ENCODE measurements at places on chromosomes 5 and 9.

DNA sequence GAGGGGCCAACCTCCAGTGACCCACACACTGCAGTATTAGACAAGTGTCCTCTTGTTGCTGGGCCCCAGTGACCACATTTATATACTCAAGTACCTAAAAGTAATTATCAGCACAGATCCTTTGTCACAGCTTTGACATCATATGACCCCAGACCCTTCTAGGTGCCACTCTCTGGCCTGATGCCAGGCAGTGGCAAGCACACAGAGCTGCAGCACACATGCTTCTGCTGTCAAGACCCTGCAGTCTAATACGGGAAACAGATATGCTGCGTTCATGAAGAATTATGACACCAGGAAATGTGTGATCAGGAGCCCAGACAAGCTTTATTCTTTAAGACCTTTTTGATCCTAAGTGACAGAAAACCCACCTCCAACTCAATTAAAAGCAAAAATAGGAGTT is 63.8 kb upstream of the AFAP1L1 start:
- no peak for DNase-seq

- DNase-seq = no peak
These were observed 15.8 kb upstream of the LCP2 start for GRCh38 chr5:170313344-170313743.

DNA sequence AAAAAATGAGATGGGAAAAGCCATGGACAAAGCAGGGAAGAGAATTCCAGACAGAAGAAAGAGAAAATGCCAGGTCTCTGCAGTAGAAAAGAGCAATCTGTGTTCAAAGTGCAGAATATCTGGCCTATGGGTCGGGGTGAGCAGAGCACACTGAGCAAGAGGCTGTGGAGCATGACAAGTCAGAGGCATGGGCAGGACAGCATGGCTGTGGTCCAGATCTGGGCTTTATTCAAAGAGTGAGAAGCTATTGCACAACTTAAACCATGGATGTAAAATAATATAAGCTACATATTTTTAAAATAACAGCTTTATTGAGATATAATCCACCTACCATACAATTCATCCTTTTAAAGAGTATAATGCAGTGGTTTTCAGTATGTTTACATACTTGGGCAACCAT is 133.1 kb upstream of the SPDL1 start:
- no peak for DNase-seq

GRCh38 chr5:100667161-100667630 is 132.0 kb downstream of the FAM174A start:
- no peak for DNase-seq

GRCh38 chr9:94611638-94612068 is 18.0 kb upstream of the FBP2 start:
- DNase-seq = no peak

DNA sequence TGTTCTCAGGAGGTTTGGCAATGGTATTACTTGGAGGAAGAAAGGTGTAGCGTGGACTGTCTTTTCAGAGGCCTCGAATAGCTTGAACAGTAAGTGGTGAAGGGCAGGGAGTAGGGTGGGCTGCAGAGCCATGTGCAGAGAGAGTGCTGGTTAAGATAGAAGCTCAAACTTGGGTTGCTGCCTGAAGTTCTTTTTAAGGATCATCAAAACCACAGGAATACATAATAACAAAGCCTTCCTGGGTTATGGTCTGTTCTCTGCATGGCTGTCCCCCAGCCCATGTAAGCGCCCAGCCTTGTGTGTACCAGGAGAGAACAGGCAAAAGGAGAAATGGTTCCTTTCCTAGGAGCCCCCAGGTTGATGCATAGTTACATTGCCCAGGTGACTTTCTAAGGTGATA is 43.9 kb downstream of the RCL1 start:
- no peak for DNase-seq

DNA sequence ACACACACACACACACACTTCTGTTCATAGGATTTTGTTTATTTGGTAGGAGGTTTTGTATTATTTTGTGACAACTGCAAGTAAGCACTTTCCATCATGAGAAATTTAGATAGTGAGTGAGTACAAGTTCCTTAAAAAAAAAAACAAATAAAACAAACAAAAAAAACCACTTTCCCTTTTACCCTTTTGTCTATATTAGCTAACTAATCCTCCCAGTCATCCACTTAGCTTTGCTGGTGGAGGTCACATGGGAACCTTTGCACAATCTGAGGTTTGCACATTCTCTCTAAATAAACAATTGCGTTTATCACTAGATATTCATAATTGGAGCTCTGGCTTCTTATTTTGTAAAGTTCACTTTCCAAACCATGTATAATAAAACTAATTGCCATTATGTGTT is 6.8 kb downstream of the ITGA1 start:
- no peak for DNase-seq

- no peak for DNase-seq
These were observed 30.7 kb downstream of the NFIB start for GRCh38 chr9:14283276-14283675.

DNA sequence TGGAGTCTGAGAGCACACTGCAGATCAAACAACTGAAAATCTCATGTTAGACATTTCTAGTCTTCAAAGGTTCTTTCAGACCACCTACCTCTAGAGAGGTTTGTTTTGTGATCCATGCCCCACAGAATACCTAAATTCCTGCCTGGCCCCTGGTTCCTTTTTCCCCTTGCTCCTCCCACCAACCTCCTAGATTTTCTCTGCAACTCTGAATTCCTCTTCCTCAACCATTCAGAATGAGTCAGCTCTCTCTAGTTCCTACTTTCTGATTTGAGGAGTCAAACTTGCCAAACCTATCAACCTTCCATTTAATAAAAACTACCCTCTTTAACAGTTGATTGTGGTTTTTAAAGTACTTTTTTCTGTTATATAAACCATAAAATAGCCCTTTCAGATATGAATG is 83.2 kb upstream of the ZNF462 start:
- no peak for DNase-seq

- DNase-seq = no peak
These were observed 13.6 kb downstream of the ARRDC3 start for GRCh38 chr5:91369480-91369879.

GRCh38 chr9:92165484-92165883 is 50.3 kb upstream of the SPTLC1 start:
- DNase-seq = no peak

DNA sequence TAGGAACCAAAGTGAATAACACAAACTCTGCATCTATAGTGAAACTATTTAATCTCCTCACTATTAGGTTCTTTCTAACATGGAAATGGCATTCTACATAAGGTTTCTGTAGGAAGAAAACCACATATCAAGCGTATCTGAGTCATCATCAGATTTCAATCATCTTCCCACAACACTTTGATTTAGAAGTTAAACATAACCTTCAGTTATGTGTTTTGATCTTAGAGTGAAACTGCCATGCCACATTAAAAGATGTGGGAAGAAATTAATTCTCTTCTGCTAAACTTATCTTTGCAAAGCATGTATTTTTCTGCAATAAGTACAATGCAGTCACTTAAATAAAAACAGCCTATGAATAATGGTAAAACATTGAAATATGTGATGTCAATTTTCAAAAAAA is 55.0 kb downstream of the MEF2C start:
- no peak for DNase-seq

DNA sequence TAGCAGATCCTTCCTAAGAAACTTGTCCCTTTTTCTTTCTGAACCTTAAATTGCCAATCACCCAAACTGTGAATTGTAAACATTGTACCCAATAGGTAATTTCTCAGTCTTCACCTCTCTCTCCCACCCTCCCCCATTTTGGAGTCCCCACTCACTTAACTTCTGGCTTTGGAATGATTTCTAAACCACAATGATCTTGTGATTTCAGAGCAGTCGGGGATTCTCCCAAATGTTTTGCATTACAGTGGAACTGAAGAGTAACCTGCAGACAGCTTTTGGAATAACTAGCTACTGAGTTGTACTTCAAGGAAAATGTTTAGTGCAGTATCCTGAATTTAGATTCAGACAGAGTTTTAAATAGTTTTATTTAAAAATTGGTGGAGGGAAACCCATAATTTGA is 19.2 kb downstream of the SLC27A6 start:
- DNase-seq = no peak

DNA sequence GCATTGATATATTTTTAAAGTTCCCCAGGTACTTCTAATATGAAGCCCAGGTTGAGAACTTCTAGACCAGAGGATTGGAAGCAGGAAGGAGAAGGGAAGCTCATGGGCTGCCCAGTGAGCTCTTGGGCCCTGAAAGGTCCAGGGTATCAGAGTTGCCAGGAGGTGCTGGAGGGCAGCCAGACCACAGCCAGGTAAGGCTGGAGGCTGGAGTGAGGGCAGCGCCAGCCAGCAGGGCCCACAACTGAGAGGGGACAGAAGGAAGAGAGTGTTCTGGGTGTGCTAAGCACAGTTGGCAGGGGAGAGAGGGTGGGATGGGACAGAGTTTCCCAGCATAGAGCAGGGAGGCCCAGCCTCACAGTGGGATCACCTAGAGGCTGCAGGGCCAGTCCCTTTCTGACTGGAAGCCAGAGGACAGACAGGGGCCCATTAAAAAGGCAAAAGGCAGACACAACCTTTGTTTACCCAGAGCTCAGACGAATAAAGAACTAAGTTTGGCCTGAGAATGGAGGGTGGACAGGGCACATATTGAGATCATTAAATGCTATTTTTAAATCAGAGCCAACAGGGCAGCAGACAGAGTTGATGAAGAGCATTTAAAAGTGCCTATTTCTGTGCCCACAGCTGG is 94.9 kb downstream of the PDE8B start:
- DNase-seq = no peak

- no peak for DNase-seq
These were observed 39.1 kb upstream of the UGT3A2 start for GRCh38 chr5:36105819-36106218.

GRCh38 chr5:153831973-153832372 is 206.7 kb downstream of the FAM114A2 start:
- no peak for DNase-seq

DNA sequence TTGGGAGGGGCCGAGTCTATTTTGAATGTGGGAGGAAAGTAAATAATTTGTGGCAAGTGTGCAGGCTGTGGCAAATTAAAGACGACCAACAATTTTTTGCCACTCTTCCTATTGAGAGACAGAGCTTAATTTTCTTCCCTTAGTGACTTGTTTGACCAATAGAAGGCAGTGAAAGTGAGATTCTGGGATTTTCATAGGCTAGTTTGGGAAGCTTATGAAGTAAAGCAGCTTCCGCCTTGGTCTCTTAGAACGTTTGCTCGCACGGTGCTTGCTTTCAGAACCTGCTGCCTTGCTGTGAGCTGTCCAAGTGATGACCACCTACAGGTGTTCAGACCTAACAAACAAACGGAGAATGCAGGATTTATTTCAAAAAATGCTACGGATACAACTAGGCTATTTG is 6.7 kb upstream of the OR1N2 start:
- no peak for DNase-seq

DNA sequence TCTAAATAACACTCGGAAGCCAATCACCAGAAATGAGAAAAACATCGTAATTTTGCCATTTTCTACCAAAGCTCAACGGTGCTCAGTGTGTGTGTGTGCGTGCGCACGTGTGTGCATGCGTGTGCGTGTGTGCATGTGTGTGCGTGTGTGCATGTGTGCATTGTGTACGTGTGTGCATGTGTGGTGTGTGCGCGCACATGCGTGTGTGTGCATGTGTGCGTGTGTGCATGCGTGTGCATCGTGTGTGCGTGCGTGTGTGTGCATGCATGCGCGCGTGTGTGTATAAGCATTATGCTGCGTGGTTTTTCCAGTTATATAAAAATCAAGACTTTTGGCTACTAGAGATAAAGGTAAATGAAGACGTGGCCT is 165.0 kb downstream of the DAB2IP start:
- DNase-seq = no peak

- no peak for DNase-seq
These were observed 8.1 kb upstream of the MOB3B start for GRCh38 chr9:27537756-27538155.

- no peak for DNase-seq
These were observed 142.5 kb downstream of the DENND1A start for GRCh38 chr9:123787416-123787815.

DNA sequence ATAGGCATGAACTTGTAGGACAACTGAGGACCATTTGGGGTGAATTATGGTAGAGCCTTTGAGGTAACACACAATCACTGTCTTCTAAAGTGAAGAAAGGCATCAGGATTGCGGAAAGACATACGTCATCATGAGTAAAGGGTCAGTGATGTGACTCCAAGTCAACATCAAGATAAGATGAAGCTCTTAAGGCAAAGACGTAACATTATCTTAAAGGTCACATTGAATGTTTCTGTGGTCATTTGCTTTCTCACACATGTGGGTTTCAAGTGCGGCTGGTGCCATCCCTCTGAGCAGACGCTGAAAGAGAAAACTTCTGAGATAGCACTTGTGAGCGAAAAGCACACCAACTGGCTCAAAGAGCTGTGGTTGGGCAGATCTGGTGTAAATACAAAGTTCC is 63.3 kb upstream of the GRAMD2B start:
- DNase-seq = no peak

GRCh38 chr5:82702046-82702445 is 375.1 kb downstream of the TMEM167A start:
- no peak for DNase-seq

DNA sequence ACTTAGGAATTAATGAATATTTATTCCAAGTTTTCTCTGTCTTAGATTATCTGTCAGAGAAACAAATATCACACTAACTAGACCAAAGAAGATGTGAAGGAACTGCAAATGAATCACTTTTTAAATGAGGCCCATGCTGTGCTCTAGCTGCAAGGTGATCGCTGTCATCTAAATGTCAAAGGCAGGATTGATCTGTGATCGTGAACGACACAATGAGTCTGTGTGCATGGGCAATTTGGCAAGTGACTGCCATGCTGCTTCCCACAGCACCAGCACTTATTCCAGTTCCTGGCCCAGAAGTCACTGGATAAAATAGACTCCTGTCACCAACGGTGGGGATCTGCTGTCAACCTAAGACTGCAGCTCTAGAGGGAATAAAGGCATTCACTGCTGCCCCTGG is 141.2 kb downstream of the TRIM36 start:
- DNase-seq = no peak

GRCh38 chr5:159207686-159208513 is 1.5 kb downstream of the RNF145 start:
- peak; percentile 13 for DNase-seq

- no peak for DNase-seq
These were observed 58.7 kb upstream of the CTSL start for GRCh38 chr9:87667164-87667738.

GRCh38 chr5:120151181-120151580 is 312.9 kb upstream of the PRR16 start:
- DNase-seq = no peak

DNA sequence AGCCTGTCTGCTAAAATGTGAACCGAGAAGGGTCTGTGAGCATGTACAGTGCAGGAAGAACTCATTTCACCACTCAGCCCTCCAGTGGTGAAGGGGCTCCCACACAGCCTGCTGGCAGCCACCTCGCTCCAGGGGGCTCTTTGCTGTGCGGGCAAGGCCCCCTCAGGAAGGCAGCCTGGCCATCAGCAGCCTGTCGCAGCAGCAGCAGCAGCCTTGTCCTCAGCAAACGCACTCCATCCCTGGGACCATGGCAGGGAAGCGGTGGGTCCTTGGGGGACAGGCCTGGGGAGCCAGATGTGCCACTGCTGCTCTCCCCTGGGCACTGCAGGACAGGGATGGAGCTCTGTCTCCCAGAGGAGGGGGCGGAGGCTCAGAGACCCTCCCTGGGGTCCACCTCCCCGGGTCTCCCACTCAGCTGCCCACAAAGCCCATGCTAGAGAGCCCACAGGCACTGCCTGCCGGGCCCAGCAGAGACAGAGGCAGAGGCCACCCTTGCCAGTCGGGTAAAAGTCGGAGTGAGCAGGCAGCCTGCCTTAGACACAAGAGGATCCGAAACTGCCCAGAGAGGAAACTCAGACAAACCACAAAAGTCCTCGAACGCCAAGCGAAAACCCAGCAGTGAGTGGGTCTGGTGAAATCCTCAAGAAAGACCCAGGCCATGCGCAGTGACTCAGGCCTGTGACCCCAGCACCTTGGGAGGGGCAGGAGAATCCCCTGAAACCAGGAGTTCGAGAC is 8.0 kb downstream of the BRD3 start:
- DNase-seq = no peak
